Upper lobe of right lung (tissue), 1 donor: ENCODE measurements at places on chromosomes 4 and X.

DNA sequence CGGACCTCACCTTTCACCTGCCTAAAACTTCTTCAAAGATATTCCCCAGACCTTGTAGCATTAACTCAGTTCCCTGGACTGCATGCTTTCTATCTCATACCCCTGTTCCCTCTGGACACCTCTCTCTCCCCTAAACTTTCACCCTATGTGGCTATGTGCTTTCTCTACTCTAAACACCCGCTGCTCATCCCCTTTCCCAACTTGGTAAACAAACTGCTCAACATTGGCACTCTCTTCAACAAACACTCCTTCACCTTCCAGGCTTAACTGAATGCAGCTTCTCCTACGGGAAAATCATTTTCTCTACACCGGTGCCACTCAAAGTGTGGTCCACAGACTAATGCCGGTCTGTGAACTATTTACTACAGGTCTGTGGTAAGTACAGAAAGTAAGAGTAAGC lies 19.9 kb downstream of the PHF8 start:
- no peak overlapping the region for H3K4me3 ChIP-seq
- H3K4me1 ChIP-seq = no peaks in the 10 kb centered on the region
- DNase-seq = no peak
- no peaks in the 10 kb centered on the region for H3K27me3 ChIP-seq
- no peak overlapping the region for H3K27ac ChIP-seq

DNA sequence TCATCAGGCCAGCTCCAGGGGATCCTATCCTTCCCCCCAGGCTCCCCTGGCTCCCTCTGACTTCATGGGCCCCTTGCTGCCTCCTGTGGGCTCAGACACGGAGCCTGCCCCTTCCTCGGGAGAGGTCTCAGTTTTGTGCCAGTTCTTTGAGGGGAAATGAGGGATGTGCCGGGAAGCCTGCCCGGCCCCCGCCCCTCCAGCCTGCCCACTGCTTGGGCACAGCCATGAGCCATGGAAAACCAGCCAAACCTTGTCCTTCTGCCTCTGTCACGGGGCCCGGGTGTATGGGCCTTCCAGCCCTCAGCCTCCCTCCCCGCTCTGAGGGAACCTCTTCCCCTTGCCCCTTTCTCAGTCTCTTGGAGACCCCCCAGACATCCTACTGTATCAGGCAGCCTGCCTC lies 6.8 kb downstream of the BGN start:
- no peak overlapping the region for H3K27ac ChIP-seq
- H3K4me1 ChIP-seq = no peaks in the 10 kb centered on the region
- no peak overlapping the region for H3K4me3 ChIP-seq
- no peak for DNase-seq

GRCh38 chr4:111847296-111848008 lies 297.8 kb upstream of the FAM241A start:
- H3K4me1 ChIP-seq = no peaks in the 10 kb centered on the region
- no peak overlapping the region for H3K27ac ChIP-seq
- H3K36me3 ChIP-seq = no peaks in the 10 kb centered on the region
- no peaks in the 10 kb centered on the region for H3K27me3 ChIP-seq
- no peak overlapping the region for H3K4me3 ChIP-seq

DNA sequence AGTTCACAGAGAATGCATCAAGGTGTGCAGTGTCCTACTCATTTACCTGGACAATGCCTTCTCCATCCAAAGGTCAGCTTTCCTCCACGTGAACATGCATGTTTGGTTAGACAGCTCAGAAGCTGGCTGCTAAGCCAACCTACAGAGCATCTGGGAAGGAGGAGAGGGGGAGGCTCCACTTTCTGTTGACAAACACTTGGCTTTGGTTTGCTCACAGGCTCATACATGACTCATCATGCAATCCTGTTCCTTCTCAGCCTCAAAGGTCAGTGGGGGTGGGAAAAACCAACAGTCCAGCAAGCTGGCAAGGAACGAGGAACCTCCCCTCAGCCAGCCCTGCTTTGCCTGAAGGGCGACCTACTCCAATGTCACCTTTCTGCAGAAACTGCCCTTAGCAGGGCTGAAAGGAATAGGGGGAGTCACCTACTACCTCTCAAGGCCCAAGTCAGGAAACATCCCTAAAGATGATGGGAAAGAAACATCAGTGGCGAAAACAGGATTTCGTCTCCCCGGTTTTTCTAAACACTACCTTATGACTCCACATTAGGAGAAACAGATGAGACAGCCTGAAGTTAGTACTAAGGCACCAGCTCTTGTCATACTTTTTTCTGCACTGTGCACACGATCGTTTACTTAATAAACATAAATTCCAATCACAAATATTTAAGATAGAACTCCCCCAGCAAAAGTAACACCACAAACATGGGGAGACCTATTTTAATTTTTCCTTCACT lies 37.9 kb downstream of the RELL1 start:
- DNase-seq = peak; percentile 67
- no peaks in the 10 kb centered on the region for H3K27me3 ChIP-seq
- no peaks in the 10 kb centered on the region for H3K4me1 ChIP-seq
- no peak overlapping the region for H3K4me3 ChIP-seq
- H3K36me3 ChIP-seq = peaks cover 34% of the 10 kb centered on the region
- H3K27ac ChIP-seq = no peak overlapping the region

DNA sequence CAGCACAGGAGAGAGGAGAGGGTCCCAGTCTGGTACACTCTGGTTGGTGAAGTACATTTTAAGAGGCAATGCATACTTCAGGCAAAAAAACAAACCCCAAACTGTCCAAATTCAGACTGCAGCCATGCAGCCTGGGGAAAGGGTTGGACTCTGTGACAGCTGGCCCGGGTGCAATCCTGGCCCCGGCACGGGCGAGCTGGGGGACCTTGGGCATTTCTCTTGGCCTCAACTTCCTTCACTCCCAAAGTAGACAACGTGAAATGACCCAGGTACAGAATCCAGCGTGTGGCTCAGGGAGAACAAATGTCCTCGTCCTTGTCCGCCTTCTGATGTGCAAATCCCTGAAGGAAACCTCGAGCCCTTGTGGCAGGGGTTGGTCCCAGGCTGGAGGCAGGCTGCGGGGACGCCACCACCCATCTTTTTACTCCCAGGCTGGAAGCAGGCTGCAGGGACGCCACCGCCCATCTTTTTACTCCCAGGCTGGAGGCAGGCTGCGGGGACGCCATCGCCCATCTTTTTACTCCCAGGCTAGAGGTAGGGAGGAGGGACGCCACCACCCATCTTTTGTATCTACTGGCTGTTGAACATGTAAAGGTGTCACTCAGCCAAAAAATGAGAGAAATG lies 62.3 kb downstream of the ACOX3 start:
- no peak for DNase-seq
- no peak overlapping the region for H3K4me3 ChIP-seq
- no peaks in the 10 kb centered on the region for H3K4me1 ChIP-seq
- H3K36me3 ChIP-seq = no peaks in the 10 kb centered on the region

GRCh38 chr4:81466841-81467671 lies 4.7 kb downstream of the RASGEF1B start:
- no peaks in the 10 kb centered on the region for H3K36me3 ChIP-seq
- no peak overlapping the region for H3K4me3 ChIP-seq

GRCh38 chr4:53961351-53961750 lies 103.1 kb downstream of the CHIC2 start:
- DNase-seq = no peak
- no peak overlapping the region for H3K4me3 ChIP-seq
- no peaks in the 10 kb centered on the region for H3K27me3 ChIP-seq
- H3K4me1 ChIP-seq = no peaks in the 10 kb centered on the region
- H3K36me3 ChIP-seq = no peaks in the 10 kb centered on the region

GRCh38 chrX:3680459-3680858 lies 33.0 kb downstream of the PRKX start:
- no peaks in the 10 kb centered on the region for H3K4me1 ChIP-seq
- no peaks in the 10 kb centered on the region for H3K27me3 ChIP-seq
- no peak overlapping the region for H3K27ac ChIP-seq
- H3K4me3 ChIP-seq = no peak overlapping the region
- H3K36me3 ChIP-seq = no peaks in the 10 kb centered on the region

GRCh38 chrX:125681058-125681457 lies 361.4 kb downstream of the TEX13C start:
- H3K27me3 ChIP-seq = no peaks in the 10 kb centered on the region
- no peaks in the 10 kb centered on the region for H3K4me1 ChIP-seq
- H3K4me3 ChIP-seq = no peak overlapping the region
- H3K36me3 ChIP-seq = no peaks in the 10 kb centered on the region
- DNase-seq = no peak

GRCh38 chr4:173257732-173258717 lies 76.1 kb downstream of the HMGB2 start:
- no peaks in the 10 kb centered on the region for H3K4me1 ChIP-seq
- no peak overlapping the region for H3K4me3 ChIP-seq
- no peaks in the 10 kb centered on the region for H3K27me3 ChIP-seq
- no peak overlapping the region for H3K27ac ChIP-seq
- DNase-seq = peak; percentile 67
- H3K36me3 ChIP-seq = no peaks in the 10 kb centered on the region

DNA sequence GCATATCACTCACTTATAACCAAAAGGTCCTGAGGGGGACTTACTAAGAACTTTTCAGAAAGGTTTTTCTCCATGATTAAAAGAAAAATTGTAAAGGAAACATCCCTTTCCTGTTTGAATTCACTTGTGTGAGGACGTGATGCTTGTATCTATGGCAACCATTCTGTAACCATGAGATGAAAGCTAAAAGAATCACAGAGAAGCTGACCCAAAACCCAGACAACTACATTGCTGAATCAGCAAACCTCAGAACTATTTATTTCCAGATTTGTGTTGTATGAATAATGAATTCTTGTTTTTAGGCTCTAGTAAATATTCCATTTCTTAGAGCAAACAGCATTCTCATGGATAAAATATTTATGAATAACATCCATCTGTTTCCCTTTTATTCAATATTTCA lies 91.2 kb downstream of the RCHY1 start:
- DNase-seq = no peak
- H3K4me1 ChIP-seq = no peaks in the 10 kb centered on the region
- H3K27me3 ChIP-seq = no peaks in the 10 kb centered on the region
- H3K36me3 ChIP-seq = no peaks in the 10 kb centered on the region
- no peak overlapping the region for H3K27ac ChIP-seq

GRCh38 chr4:173891072-173891471 lies 361.0 kb upstream of the HAND2 start:
- DNase-seq = no peak
- H3K4me1 ChIP-seq = no peaks in the 10 kb centered on the region
- no peaks in the 10 kb centered on the region for H3K27me3 ChIP-seq
- H3K4me3 ChIP-seq = no peak overlapping the region
- no peak overlapping the region for H3K27ac ChIP-seq

- no peaks in the 10 kb centered on the region for H3K4me1 ChIP-seq
- no peaks in the 10 kb centered on the region for H3K36me3 ChIP-seq
- DNase-seq = no peak
- no peak overlapping the region for H3K27ac ChIP-seq
- H3K4me3 ChIP-seq = no peak overlapping the region
These were observed 100.0 kb downstream of the ADAMTS3 start for GRCh38 chr4:72468904-72469502.

GRCh38 chr4:79495447-79495846 lies 87.4 kb upstream of the GK2 start:
- no peaks in the 10 kb centered on the region for H3K27me3 ChIP-seq
- H3K4me3 ChIP-seq = no peak overlapping the region
- no peaks in the 10 kb centered on the region for H3K4me1 ChIP-seq
- DNase-seq = no peak
- H3K27ac ChIP-seq = no peak overlapping the region
- H3K36me3 ChIP-seq = no peaks in the 10 kb centered on the region

DNA sequence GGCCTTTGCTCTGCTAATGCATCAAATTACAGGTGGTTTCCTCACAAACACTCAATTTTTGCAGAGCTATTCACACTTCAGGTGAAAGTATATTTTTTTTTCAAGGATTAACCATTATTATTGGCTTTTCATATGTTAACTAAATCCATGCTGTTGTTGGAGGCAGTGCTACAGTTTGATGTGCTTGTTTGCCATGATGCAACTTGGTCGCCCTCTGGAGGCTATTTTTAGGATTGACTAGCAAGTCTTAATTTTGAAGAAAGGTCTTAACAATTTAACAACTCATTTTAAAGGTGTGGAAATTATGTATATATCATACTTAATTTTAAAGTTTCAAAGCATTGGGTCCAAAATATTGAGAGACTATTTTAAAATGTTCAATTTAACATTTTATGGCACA lies 168.8 kb upstream of the FAM47A start:
- H3K36me3 ChIP-seq = no peaks in the 10 kb centered on the region
- no peaks in the 10 kb centered on the region for H3K27me3 ChIP-seq
- no peak for DNase-seq
- H3K4me3 ChIP-seq = no peak overlapping the region

GRCh38 chr4:150283689-150284088 lies 205.4 kb downstream of the DCLK2 start:
- no peaks in the 10 kb centered on the region for H3K4me1 ChIP-seq
- H3K27me3 ChIP-seq = no peaks in the 10 kb centered on the region
- no peak for DNase-seq
- H3K4me3 ChIP-seq = no peak overlapping the region
- no peak overlapping the region for H3K27ac ChIP-seq

- no peaks in the 10 kb centered on the region for H3K27me3 ChIP-seq
- H3K36me3 ChIP-seq = no peaks in the 10 kb centered on the region
These were observed 60.6 kb downstream of the OPHN1 start for GRCh38 chrX:68372665-68373064.

- no peaks in the 10 kb centered on the region for H3K27me3 ChIP-seq
- no peak for DNase-seq
- H3K4me3 ChIP-seq = no peak overlapping the region
- no peak overlapping the region for H3K27ac ChIP-seq
- H3K36me3 ChIP-seq = no peaks in the 10 kb centered on the region
- H3K4me1 ChIP-seq = no peaks in the 10 kb centered on the region
These were observed 96.5 kb downstream of the HMX1 start for GRCh38 chr4:8775121-8775520.

DNA sequence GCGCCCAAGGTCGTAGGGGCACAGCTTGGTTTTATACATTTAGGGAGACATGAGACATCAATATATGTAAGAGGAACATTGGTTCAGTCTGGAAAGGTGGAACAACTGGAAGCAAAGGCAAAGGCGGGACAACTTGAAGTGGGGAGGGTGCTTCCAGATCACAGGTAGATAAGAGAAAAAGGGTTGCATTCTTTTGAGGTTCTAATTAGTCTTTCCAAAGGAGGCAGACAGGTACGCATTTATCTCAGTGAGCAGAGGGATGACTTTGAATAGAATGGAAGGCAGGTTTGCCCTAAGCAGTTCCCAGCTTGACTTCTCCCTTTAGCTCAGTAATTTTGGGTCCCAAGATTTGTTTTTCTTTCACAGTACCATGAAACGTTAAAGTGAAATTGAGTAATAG lies 223.2 kb downstream of the FAM47A start:
- H3K36me3 ChIP-seq = no peaks in the 10 kb centered on the region
- no peak overlapping the region for H3K4me3 ChIP-seq
- no peak overlapping the region for H3K27ac ChIP-seq

GRCh38 chr4:147340591-147341120 lies 140.2 kb upstream of the EDNRA start:
- H3K27ac ChIP-seq = no peak overlapping the region
- no peaks in the 10 kb centered on the region for H3K27me3 ChIP-seq
- no peak for DNase-seq
- H3K4me1 ChIP-seq = no peaks in the 10 kb centered on the region
- H3K36me3 ChIP-seq = no peaks in the 10 kb centered on the region
